ENCODE measurements at places on chromosomes 3 and 15.

- no peak for DNase-seq
Measured at GRCh38 chr15:22873841-22874240, 35.4 kb downstream of the NIPA2 start.

DNA sequence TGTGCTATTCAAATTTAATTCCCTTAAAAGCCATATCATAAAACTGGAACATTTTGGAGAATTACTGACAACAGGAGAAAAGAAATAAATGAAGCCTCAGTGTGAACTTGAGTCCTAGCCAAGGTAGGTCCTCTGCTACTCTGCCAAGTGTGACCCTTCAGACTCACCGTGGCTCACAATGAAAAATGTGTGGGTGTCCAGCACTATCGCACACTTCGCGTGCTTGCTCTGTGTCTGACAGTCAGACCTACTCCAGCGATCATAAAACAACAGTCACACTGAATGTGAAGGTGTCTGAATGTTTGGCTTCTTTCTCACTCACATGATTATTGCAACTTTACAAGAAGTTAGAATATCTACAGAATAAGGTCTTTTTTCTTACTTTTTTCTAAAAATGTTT, 65.8 kb upstream of the TRA2B start:
- DNase-seq: no peak

- DNase-seq: no peak
Measured at GRCh38 chr3:194587438-194587931, 45.7 kb downstream of the TMEM44 start.

GRCh38 chr15:86139828-86140227, 60.2 kb downstream of the AGBL1 start:
- no peak for DNase-seq

DNA sequence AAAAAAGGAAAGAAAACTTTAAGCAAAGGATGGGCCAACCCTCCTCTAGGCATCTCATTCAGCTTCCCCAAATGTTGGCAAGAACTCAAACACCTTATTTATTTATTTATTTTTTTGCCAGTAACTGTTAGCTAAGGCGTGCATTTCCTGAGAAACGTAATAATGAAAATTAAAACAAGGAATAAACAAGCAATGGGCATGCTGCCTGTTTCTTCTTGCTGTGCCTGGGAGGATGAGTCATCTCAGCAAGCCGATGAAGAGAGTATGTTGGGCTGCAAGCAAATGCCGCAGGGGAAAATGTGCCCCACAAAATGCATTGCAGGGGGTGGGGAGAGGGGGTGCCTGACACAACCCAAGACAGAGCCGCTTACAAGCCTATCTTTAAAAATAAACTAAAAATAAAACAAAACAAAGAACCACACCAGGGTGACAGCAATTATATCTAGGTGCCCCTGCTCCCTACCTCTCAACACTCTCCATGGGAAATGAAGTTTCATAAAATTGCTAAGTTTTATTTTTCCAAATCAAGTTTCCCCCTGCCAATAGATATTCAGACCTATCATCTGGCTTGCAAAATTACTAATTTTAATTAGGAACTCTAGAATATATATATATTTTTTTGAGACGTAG, 40.3 kb downstream of the EIF4E3 start:
- DNase-seq: no peak

GRCh38 chr3:174598885-174599439, 260.2 kb upstream of the NAALADL2 start:
- no peak for DNase-seq

DNA sequence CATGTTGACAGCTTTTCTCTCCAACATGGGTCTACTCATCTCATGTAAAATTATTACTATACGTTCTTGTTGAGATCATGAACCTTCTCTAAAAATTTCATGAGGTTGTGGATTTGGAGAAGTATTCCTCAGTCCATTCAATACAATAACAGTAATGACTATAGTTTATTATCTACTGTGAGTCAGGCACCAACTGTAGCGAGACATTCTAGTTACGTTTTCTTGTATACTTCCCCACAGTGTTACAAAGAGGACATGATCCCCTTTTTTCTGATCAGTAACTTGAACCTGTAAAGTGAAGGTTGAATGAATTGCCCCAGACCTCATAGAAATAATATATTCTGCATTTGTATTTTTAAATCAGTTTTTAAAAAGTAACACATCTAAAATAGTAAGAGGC, 76.4 kb downstream of the AKAP13 start:
- DNase-seq: no peak

DNA sequence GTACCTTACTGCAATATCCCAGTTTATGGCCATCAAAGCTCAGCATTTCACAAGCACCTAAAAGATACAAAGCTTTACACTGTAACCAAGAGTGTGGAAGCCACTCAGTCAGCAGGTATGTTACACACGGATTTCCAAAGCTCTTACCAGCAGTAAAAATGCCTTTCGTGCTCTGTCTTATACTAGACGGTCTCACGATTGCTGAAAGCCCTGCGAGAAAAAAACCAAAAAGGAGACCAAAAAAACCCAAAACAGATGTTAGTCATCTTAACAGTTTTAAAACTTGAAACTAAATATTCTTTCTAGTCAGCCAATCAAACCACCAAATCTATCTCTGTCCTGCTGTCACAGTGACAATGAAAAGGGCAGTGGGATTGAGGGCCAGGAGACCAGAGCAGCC, 39.0 kb downstream of the TAMM41 start:
- DNase-seq: no peak

DNA sequence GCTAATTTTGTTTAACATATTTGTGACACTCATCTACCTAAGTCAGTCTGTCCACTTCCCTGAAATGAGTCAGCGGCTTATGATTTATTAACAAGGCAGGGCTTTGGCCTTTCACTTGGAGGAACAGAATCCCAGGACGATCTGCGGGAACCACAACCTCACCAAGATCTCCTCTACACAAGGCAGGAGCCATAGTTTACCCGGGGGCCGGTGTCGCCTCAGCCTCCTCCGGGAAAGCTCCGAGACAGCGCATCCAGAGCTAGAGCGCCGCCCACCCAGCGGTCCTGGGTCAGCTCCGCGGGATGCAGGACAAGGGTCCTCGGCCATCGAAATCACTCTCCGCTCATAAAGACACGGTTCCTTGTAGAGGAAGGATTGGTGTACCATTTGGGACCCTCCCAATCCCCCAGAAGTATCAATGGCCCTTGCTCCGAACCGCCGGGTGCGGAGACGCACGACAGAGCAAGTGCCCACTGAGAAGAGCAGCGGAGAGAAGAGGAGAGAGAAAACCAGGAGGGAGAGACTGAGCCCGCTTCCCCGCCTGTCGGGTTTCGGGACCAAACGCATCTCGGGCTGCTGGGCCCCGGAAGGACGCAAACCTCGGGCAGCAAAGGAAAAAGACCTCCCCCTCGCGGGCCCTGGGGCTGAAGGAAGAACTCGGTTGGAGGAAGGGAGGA, 13.1 kb upstream of the ALCAM start:
- no peak for DNase-seq

DNA sequence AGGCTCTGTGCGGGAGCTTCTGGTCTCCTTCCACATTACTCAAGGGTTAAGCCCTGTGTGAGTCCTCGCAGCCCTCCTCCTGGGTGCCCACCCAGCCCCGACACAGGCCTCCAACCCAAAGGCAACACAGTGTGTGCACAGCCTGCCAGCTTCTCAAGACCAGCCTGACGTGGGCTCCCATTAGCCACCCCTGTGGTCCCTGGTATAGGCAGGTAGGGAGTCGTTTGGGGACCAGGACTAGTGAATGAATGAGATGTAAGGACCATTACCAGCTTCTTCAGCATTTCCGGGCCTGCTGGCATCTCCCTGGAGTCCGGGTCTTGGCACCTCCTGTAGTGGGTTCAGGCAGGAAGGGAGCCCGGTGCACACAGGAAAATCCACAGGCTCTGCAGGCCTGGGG, 20.2 kb upstream of the PLXNA1 start:
- no peak for DNase-seq

DNA sequence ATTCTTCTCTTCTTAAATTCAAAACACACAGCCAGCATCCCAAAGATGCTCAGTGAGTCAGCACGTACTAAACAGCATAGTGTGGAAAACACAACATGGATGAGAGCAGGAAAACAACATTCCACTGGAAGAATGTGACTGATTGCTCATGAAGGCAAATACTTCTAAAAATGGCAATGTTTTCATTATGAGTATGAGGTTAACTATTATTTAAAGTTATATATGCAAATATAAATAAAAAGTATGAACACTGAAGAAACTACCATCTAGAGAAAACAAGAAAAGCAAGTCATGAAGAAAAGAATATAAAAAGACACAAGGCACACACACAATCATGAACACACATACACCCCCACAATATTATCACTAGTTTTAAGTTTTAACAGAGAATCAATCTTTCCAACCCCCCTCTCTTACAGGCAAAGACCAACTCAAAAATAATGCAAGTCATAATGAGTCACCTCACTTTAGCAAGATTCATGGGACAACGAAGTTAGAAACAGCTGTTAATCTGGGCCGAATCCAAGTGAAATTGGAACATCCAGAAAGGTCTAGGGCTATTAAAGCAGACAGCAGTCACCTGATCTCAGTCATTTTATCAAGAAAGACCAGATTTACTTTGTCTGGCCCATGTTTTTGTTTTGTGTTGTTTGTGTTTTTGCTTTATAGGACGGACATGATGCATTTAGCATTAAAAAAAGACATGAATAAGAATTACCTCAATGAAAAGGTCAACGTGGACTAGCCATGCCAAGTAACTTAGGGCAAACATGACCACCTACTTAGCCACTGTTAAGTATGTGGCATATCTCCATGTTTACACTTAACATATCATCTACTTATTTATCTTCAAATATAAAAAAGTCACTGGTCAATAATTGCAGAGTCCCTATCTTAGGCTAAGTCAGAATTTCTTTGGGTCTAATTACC, 18.1 kb downstream of the GBE1 start:
- DNase-seq: no peak

- DNase-seq: no peak
Measured at GRCh38 chr15:56251315-56252095, 7.8 kb upstream of the RFX7 start.

GRCh38 chr15:96619174-96619573, 288.7 kb downstream of the NR2F2 start:
- no peak for DNase-seq

DNA sequence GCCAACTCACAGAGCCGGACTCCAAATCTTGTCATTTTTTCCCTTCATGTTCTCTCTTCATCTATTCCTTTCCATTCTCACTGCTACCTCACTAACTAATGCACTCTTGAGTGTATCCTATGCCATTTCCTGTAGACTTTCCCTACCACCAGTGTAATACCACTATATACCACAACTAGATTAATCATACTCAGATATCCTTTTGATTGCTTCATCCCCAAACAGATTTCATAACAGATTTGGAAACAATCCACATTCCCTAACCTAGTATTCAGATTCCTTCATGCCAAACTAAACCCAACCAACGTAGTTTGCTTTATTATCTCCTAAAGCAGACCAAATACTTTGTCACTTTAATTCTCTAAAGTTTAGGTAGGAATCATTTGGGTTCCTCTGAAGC, 2.6 kb upstream of the PLOD2 start:
- no peak for DNase-seq

DNA sequence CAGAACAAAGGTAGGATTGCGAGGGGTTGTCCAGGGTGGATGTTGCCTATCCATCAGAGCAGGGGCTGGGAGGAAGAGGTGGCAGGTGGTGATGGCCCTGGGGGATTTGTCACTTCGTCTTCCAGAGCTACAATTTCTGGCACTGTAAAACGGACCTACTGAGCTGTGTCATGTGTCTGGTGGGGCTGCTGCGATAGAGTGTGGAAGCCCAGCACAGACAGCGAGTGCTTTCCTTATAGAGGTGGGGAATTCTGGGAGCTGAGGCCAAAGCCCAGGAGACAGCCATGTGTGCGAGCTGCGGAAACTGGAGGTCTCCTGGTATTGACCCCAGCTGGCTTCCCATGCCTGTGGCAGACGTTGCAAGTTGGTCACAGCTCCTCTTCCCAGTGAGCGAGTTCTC, 61.2 kb upstream of the SEC22A start:
- DNase-seq: no peak

GRCh38 chr15:58425185-58425584, 6.6 kb upstream of the LIPC start:
- no peak for DNase-seq

- DNase-seq: no peak
Measured at GRCh38 chr15:41254560-41254959, 23.5 kb downstream of the CHP1 start.

GRCh38 chr3:113255854-113256615, 44.7 kb downstream of the BOC start:
- no peak for DNase-seq

GRCh38 chr3:11150256-11150655, 4.0 kb upstream of the HRH1 start:
- no peak for DNase-seq

DNA sequence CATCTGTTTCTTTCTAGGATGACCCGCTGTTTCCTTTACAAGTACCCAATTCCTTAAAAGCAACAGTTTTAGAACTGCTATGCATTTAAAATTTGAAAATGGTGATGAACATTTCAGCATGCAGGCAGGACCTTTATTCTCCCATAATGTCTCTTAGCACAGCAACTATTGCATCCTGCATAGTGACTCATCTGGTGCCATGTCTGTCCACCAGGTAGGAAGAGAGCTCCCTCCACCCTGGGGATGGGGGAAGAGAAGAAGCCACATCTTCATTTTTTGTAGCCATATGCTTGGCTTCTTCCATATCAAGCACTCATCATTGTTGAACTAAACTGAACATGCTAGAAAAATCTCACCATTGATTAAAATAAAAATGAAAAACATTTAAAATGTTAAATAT, 9.9 kb downstream of the GPR15 start:
- DNase-seq: no peak

- DNase-seq: no peak
Measured at GRCh38 chr15:29074045-29074444, 188.3 kb downstream of the APBA2 start.

DNA sequence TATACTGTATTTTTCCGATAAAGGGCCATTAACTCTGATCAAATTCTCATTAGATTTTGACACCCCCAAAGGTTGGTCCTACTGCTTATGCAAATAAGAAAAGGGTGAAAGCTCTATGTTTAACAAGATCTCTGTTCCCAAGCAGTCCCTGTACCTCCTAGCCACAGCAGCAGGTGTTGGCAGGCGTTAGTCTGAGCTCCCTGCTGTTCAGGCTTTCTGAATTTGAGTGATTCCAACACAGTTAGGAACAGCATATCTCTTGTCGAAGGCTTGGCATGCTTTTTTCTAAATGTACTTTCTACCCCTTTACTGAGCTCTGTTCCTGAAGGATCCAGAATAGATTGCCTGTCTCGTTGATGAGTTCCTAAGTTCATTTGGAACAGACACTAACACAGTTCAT, 42.3 kb downstream of the MITF start:
- no peak for DNase-seq

Data from SHP77 (cell line).